ENCODE measurements at places on chromosomes 4 and X. TPM values are rescaled to one million over a fixed set of nuclear protein-coding genes. Genes with fewer than 3 reads are reported as not detected.

The RTL3 gene
- total RNA-seq: not detected

DNA sequence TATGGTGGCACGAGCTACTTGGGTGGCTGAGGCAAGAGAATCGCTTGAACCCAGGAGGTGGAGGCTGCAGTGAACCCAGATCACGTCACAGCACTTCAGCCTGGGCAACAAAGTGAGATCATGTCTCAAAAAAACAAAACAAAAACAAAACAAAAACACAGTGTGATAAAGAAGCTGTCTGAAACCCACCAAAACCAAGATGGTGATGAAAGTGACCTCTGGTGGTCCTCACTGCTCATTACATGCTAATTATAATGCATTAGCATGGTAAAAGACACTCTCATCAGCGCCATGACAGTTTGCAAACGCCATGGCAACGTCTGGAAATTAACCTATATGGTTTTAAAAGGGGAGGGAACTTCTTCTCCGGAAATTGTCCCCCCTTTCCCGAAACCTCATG lies 29.4 kb upstream of the OPHN1 start:
- DNase-seq: peak; percentile 17

GRCh38 chr4:71396382-71396781 lies 57.6 kb downstream of the SLC4A4 start:
- DNase-seq: no peak

DNA sequence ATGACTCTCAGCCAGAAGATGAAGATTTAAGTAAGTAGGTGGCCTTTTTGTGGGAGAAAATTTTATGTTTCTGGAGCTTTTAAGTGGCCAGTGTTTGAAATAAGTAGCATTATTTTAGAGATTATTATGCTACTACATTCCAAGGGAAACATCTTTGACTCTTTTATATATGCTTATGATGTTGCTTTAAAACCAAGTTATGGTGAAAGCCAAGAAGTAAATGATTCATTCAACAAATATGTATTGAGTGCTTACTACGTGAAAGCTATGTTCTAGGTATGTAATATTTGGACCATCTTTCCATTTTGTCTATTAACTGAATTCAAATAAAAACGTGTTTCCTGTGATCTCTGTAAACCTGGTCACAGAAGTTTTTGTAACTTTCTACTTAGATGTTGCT lies 58.3 kb downstream of the ZFX start:
- DNase-seq: no peak

DNA sequence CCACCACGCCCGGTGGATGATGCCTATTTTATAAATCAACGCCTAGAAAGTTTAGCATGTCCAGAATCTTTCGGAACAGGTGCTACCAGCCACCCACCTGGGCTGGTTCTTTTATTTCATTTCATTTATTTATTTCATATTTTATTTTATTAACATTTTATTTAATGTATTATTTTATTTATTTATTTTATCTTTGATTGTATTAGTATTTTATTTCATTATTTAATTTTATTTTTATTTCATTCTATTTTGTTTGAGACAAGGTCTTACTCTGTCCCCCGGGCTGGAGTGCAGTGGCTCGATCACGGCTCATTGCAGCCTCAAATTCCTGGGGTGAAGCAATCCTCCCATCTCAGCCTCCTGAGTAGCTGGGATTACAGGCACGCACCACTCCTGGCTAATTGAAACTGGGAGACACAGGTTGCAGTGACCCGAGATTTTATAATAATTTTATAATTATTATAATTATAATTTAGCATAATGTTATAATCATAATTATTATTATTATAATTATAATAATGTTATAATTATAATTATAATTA lies 187.2 kb downstream of the SHOX start:
- no peak for DNase-seq

- DNase-seq: peak; percentile 72
Observed at GRCh38 chrX:80807992-80808735, 1.5 kb downstream of the BRWD3 start.

GRCh38 chrX:149950681-149951080 lies 12.4 kb upstream of the EOLA2 start:
- DNase-seq: peak; percentile 35

DNA sequence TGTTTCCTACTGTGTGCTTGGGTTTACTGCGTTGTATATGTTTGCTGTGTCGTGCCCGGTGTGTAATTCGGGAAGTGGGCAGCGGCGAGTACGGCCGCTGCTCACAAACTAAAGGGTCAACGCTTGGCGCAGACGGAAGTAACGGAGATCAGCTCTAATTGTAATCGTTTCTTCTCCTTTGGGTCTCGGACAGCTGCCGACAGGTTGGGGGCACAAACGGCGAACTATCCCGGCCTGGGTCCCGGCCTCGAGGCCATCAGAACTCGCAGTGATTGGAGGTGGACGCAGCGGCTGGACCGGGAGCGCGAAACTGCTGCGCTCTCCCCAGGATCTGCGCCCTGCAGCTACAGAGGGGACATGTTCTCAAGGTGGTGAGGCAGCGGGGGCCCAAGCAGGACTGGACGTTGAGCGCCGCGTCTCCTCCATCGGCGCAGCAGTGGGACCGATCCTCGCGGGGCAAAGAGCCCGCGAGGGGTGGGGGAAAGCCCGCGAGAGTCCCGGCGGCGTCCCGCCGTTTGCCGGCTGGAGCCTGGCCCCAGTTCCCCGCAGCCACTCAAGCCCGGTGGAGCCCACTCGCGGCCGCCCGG lies 516 bp upstream of the ZIC3 start:
- no peak for DNase-seq
